Keratinocyte (primary cell): ENCODE measurements at places on chromosomes 5 and 9.

- H3K4me1 ChIP-seq, result peaks cover 36% of the 10 kb centered on the region
- H3K27me3 ChIP-seq, result no peaks in the 10 kb centered on the region
- peak overlapping the region; percentile 86 for H3K4me3 ChIP-seq
- DNase-seq, result no peak
- no peaks in the 10 kb centered on the region for H3K36me3 ChIP-seq
- peak overlapping the region; percentile 92 for H3K27ac ChIP-seq
These were observed 482 bp downstream of the NFIB start for GRCh38 chr9:14313378-14313940.

DNA sequence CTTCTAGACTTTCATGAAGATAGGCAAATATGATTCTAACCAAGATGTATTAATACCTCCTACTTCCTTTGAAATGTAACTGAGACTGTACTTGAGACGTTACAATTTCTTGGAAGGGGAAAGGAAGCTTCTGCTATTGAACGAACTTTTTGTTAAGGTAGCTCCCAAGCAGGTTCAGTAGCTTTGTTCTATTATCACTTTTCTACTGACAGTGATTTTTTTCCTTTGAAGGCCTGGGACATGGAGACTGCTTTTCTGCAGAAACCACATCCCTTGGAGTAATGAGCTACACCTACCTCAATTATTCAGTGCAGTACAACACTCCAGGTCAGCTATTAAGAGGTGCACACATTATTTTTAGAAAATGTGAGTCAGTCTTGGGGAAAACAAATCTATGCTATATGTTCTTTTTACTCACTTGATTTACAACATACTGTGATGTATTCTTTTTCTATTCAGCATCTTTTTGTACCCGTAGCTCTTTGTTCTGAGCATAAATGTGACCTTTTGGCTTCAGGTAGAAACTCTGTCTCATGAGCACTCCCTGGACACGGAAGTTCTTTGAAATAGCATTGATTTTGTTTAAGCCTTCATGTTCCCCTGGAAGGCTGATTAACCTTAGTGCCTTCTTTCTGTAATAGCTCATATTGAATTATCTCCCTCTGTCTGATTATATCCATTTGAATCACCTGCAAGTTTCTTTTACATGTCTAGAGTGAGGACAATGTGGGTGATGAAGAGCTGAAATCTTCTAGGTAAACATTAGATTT is 56.5 kb upstream of the CDKN2B start:
- H3K4me1 ChIP-seq, result peaks cover 4% of the 10 kb centered on the region
- H3K27ac ChIP-seq, result no peak overlapping the region
- H3K36me3 ChIP-seq, result no peaks in the 10 kb centered on the region
- no peaks in the 10 kb centered on the region for H3K27me3 ChIP-seq

DNA sequence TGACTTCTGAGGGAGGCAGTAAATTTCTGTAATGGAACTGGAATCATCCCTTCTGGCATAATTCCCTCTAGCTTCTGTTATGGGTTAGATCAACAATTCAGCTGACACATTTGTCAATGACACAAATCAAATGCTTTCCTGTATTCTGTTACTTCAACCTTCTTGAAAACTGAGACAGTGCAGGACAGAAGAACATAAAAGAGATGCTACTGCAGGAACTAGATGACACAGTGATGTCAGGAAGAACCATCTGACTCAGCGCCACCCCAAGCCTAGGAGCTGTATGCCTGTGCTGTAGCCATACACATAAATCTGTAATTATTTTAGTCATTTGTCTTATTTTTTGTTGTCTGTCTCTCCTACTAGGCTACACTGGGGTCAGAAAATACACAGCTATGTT is 18.2 kb upstream of the CEP120 start:
- DNase-seq, result no peak
- H3K4me1 ChIP-seq, result no peaks in the 10 kb centered on the region
- H3K36me3 ChIP-seq, result no peaks in the 10 kb centered on the region
- H3K27me3 ChIP-seq, result no peaks in the 10 kb centered on the region
- H3K4me3 ChIP-seq, result no peak overlapping the region

DNA sequence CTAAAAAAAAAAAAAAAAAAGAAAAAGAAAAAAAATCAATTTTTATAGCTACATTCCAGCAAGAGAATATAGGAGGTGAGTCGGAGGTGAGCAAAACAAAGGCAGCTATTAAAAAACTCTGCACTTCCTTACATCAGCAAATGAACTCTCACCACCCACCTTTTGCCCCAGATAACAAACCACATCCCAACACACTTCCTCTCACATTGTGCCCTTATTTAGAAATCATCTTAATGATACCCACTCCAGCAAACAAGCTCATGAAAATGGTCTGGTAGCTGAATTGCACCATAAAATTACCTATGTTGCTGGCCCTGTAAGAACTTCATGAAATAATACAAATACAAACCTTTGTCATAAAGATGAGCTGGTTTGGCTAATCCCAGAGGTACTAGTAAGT is 82.9 kb downstream of the CEMIP2 start:
- no peak overlapping the region for H3K4me3 ChIP-seq
- H3K27me3 ChIP-seq, result no peaks in the 10 kb centered on the region

DNA sequence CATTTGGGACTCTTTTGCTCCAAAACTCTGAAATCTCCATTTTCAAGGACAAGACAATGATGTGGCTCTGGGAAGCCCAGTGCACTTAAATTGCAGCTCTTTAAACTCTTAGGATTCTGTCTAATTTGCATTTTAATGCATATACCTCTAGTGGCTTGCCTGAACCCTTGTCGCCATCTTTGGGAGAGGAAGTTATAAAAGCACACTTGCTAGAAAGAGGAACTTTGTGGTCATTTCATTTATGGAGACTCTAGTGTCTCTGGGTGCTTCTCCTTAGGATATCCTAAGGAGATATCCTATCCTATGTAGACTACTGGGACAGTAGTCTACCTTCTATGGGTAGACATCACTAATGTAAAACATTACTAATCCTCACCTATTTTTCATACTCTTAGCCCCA is 77.3 kb upstream of the SLC1A3 start:
- H3K4me3 ChIP-seq, result no peak overlapping the region
- no peaks in the 10 kb centered on the region for H3K27me3 ChIP-seq
- no peak overlapping the region for H3K27ac ChIP-seq
- peaks cover 19% of the 10 kb centered on the region for H3K4me1 ChIP-seq

DNA sequence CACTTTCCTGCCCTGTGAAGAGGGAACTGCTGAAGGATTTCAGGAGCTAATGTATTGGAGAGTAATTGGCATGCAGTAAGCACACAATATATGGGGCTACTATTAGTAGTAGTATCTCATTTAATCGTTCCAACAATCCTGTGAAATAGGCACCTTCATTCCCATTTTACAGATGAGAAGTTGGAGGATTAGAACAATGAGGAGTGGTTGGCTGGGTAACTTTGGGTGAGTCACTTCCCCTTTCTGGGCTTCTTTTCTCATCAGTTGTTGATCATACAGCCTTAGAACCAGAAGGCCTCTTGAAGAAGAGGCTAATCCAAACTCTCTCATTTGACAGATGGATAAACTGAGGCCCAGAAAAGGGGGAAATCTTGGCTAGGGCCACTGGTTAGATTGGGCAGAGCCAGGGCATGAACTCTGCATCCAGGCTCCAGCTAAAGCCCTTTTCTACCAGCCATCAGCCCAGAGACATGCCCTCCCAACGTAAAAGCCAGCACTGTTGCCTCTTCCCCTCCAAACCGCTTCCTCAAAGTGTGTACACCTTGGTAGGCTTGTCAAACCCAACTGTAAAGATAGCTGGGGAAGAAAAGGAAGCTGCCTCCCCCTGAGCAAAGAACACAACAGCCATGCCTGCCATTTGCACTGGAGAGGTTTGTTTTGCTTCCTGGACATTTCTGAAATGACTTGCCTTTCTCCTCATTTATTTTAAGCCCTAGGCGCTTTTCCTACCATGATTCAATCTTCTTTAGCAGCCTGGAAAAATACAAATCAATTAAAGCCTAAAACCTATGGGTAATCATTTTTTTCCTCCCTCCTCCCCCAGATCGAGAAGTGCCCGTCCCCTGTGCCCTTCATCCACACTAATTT is 992 bp downstream of the SPACA9 start:
- peak overlapping the region; percentile 55 for H3K27ac ChIP-seq
- no peaks in the 10 kb centered on the region for H3K27me3 ChIP-seq
- peaks cover 9% of the 10 kb centered on the region for H3K4me1 ChIP-seq
- no peak for DNase-seq

- H3K27ac ChIP-seq, result peak overlapping the region; percentile 5
- DNase-seq, result no peak
- H3K27me3 ChIP-seq, result no peaks in the 10 kb centered on the region
- H3K4me1 ChIP-seq, result peaks cover 56% of the 10 kb centered on the region
- peaks cover 2% of the 10 kb centered on the region for H3K36me3 ChIP-seq
These were observed 20.5 kb upstream of the NDST1 start for GRCh38 chr5:150487199-150488061.

- H3K36me3 ChIP-seq, result no peaks in the 10 kb centered on the region
- H3K27me3 ChIP-seq, result no peaks in the 10 kb centered on the region
- H3K4me3 ChIP-seq, result no peak overlapping the region
- H3K27ac ChIP-seq, result no peak overlapping the region
- DNase-seq, result no peak
These were observed 3.4 kb downstream of the FREM1 start for GRCh38 chr9:14906644-14907359.

GRCh38 chr9:33687779-33688178 is 107.6 kb upstream of the PRSS3 start:
- H3K27ac ChIP-seq, result no peak overlapping the region
- H3K4me1 ChIP-seq, result peaks cover 3% of the 10 kb centered on the region
- no peaks in the 10 kb centered on the region for H3K27me3 ChIP-seq

- DNase-seq, result no peak
- peaks cover 4% of the 10 kb centered on the region for H3K27me3 ChIP-seq
- H3K4me1 ChIP-seq, result no peaks in the 10 kb centered on the region
- H3K4me3 ChIP-seq, result no peak overlapping the region
These were observed 76.2 kb downstream of the NRG2 start for GRCh38 chr5:139966856-139967255.

DNA sequence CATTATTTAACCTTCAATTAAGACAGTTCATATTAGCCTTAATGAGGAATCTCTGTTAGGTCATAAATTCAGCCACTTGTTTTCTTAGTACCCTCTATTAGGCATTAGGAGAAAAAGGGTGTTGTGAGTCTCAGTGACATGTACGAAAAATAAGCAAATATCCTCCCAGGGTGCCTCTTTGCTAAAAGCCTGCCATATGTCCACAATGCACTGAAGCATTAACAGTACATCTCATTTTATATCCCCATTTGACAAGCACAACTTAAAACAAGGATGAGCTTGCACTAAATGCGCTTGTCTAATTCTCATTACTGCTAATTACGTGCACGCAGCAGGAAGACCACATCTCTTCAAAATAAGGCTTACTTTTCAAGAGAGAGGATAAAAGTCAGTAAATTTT is 48.4 kb upstream of the SRFBP1 start:
- no peaks in the 10 kb centered on the region for H3K27me3 ChIP-seq
- no peaks in the 10 kb centered on the region for H3K4me1 ChIP-seq
- no peak for DNase-seq
- no peak overlapping the region for H3K4me3 ChIP-seq
- no peak overlapping the region for H3K27ac ChIP-seq

DNA sequence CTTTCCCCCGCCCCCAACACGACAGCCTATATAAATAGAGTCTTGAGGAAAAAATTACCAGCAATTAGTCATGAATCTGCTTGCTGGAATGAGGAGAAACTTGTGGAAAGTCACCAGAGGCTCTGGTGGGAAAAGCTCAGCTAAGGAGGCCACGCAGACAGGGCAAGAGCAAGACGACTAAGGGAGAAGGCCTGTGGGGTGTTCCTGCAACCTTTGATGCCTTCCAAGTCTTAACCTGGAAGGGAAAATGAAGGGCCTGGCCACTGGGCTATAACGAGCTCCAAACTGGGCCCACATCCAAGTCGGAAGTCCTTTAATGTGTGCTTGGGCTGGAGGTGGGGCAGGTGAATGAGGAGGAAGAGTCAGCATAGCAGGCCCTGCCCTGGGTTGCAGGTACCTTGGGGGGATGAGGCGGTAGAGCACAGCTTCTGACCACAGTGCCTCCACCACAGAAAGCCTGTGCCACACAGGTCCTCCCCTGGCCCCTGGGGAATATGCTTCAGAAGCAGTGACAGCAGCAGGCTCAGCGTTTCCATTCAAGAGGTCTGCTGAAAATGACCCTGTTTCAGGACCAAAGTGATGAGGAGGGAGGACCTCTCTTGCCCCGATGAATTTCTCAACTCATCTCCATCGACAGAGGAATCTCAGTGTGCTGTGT is 92.8 kb upstream of the LRRTM2 start:
- H3K27me3 ChIP-seq, result no peaks in the 10 kb centered on the region
- H3K27ac ChIP-seq, result no peak overlapping the region
- H3K36me3 ChIP-seq, result peaks cover 2% of the 10 kb centered on the region
- no peak overlapping the region for H3K4me3 ChIP-seq
- no peaks in the 10 kb centered on the region for H3K4me1 ChIP-seq

GRCh38 chr9:131546336-131547084 is 1.2 kb downstream of the PRRT1B start:
- no peaks in the 10 kb centered on the region for H3K4me1 ChIP-seq
- H3K27me3 ChIP-seq, result peaks cover 43% of the 10 kb centered on the region
- no peak for DNase-seq
- H3K4me3 ChIP-seq, result no peak overlapping the region
